Stomach (tissue), 19 donors: ENCODE measurements at places on chromosomes 6 and 20. TPM values are rescaled to one million over a fixed set of nuclear protein-coding genes. Genes with fewer than 3 reads are reported as not detected.

DNA sequence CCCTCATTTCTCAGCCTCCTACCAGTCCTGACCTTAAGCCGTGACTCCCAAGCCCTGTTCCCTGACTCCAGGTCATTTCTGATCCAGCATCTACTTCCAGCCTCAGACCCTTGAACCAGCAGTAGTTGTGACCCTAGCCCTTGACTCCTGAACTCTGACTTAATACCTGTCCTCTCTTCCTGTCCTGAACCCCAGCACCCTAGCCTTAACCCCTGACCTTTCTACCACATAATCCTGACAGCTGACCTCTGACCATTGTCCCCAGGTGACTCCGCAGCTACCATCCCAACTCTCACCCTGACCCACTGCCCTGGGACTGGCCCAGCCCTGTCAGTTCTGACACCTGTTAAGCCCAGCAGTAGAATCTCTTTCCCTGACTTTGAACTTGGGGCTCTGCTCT, 42.1 kb downstream of the MYH7B start:
- peaks cover 96% of the 10 kb centered on the region for H3K36me3 ChIP-seq
- no peak overlapping the region for H3K4me3 ChIP-seq
- H3K27me3 ChIP-seq = no peaks in the 10 kb centered on the region
- no peak for DNase-seq

DNA sequence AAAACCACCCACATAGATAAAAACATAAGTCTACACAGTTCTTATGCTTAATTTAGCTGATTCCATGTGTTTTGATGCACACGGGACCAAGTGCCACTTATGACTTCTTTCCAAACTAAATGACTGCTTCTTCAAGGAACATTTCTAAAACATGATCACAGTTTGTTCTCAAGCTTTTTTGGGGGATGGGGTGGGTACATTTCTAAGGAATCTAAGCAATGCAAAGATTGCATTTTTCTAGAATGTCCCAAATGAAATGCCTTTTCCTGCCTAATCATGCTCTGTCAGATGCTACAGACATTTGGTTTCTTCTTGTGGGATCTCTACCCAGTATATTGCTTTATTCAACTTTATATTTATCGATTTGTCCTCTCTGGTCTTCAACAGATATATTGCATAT, 496.8 kb upstream of the JAG1 start:
- no peaks in the 10 kb centered on the region for H3K4me1 ChIP-seq
- no peaks in the 10 kb centered on the region for H3K27me3 ChIP-seq
- no peak overlapping the region for H3K27ac ChIP-seq

- H3K4me1 ChIP-seq = peaks cover under 1% of the 10 kb centered on the region
- H3K4me3 ChIP-seq = no peak overlapping the region
- DNase-seq = no peak
- H3K27ac ChIP-seq = no peak overlapping the region
Observed at GRCh38 chr20:62691487-62691886, 17.1 kb upstream of the NTSR1 start.

GRCh38 chr6:93136111-93136510, 283.2 kb downstream of the EPHA7 start:
- no peak for DNase-seq
- no peak overlapping the region for H3K4me3 ChIP-seq
- no peaks in the 10 kb centered on the region for H3K27me3 ChIP-seq
- H3K36me3 ChIP-seq = no peaks in the 10 kb centered on the region
- H3K4me1 ChIP-seq = no peaks in the 10 kb centered on the region

GRCh38 chr20:62067547-62068260, 2.0 kb upstream of the TAF4 start:
- H3K36me3 ChIP-seq = no peaks in the 10 kb centered on the region
- DNase-seq = peak; percentile 35
- no peaks in the 10 kb centered on the region for H3K27me3 ChIP-seq
- no peak overlapping the region for H3K4me3 ChIP-seq

GRCh38 chr6:163782436-163783003, 368.0 kb downstream of the QKI start:
- H3K27me3 ChIP-seq = no peaks in the 10 kb centered on the region
- H3K4me1 ChIP-seq = no peaks in the 10 kb centered on the region
- no peak for DNase-seq
- H3K27ac ChIP-seq = no peak overlapping the region
- H3K36me3 ChIP-seq = no peaks in the 10 kb centered on the region

DNA sequence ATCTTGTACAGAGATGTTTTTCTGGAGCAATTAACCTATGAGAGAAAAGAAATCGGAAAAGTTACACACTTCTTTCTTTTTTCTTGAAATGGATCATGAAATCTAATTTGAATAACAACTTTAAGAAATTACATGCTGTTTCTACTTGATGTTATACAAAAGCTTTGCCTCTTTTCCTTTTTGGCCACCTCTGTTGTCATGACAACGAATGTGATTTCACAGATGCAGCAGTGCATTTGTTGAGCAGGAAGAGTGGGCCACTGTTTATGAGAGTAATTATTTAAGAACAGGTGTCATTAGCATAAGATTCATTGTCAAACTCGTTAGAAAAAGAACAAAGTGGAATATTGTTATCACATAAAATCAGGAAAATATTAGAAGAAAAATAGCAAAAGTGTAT, 148.3 kb upstream of the IMPG1 start:
- H3K27me3 ChIP-seq = no peaks in the 10 kb centered on the region
- no peaks in the 10 kb centered on the region for H3K36me3 ChIP-seq
- no peak for DNase-seq
- no peak overlapping the region for H3K4me3 ChIP-seq
- no peak overlapping the region for H3K27ac ChIP-seq

DNA sequence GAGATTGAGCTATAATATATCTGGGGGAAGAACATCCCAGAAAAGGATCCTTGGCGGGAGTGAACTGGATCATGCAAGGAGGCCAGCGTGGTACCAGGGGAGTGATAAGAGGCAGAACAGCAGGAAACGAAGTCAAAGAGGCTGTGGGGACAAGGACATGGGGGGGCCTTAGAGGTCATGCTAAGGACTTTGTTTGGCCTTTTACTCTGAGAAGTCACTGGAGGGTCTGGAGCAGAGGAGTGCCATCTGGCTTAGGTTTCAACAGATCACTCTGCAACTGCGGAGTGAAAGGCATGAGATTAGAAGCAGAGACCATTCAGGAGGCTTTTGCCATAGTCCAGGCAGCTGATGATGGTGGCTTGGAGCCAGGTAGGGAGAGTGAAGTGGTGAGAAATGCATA, 24.3 kb downstream of the MRAP2 start:
- no peak for DNase-seq
- H3K4me3 ChIP-seq = no peak overlapping the region
- peaks cover under 1% of the 10 kb centered on the region for H3K4me1 ChIP-seq
- H3K27ac ChIP-seq = no peak overlapping the region
- no peaks in the 10 kb centered on the region for H3K27me3 ChIP-seq

- DNase-seq = no peak
- no peaks in the 10 kb centered on the region for H3K36me3 ChIP-seq
- no peaks in the 10 kb centered on the region for H3K4me1 ChIP-seq
- no peak overlapping the region for H3K27ac ChIP-seq
- no peak overlapping the region for H3K4me3 ChIP-seq
- peaks cover 25% of the 10 kb centered on the region for H3K27me3 ChIP-seq
Observed at GRCh38 chr20:58216334-58216733, 12.1 kb downstream of the ANKRD60 start.

- peaks cover 16% of the 10 kb centered on the region for H3K4me1 ChIP-seq
- H3K36me3 ChIP-seq = no peaks in the 10 kb centered on the region
- no peak for DNase-seq
- H3K27me3 ChIP-seq = no peaks in the 10 kb centered on the region
- peak overlapping the region; percentile 87 for H3K4me3 ChIP-seq
Observed at GRCh38 chr6:108847738-108848115, 495 bp upstream of the ARMC2 start.

DNA sequence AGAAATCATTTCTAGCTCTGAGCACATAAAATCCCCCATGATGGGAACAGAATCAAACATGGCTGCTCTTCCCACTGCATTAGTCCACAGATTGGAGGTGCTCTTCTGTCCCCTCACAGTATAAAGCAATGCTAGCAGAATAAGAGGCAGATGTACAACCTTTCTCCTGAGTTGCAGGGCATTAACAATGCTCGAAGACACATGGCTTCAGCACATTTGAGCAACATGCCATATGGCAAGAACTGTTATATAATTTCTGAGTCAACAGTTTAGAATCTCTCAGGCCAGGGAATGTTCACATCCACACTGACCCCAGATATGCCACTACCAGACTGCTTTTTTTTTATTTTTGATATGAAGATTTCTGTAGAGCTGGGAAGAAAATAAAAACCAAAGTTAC, 119.6 kb downstream of the KIF13A start:
- no peak overlapping the region for H3K4me3 ChIP-seq
- H3K36me3 ChIP-seq = no peaks in the 10 kb centered on the region
- no peaks in the 10 kb centered on the region for H3K27me3 ChIP-seq
- peak; percentile 55 for DNase-seq
- no peak overlapping the region for H3K27ac ChIP-seq

GRCh38 chr6:116386581-116387299, 16.0 kb downstream of the DSE start:
- H3K4me3 ChIP-seq = no peak overlapping the region
- H3K27me3 ChIP-seq = no peaks in the 10 kb centered on the region
- peaks cover 16% of the 10 kb centered on the region for H3K4me1 ChIP-seq
- peak overlapping the region; percentile 33 for H3K27ac ChIP-seq
- H3K36me3 ChIP-seq = no peaks in the 10 kb centered on the region
- no peak for DNase-seq

DNA sequence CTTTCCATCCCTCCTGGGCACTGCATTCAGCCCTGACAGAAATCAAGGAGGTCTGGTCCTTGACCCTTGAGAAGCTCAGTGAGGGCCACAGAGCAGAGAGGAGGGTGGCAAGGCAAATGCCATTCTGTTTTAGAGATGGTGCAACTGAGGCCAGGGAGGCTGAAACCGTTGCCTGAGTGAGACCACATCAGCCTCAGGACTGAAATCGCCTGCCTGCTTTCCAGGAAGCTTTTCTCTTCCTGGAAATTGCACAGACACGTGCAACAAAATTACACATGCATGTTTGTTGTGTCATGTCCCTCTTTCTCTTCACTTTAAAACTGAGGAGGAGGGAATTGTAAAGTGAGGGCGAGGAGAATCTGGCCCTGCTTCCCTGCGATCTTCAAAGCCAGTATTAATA, 113.7 kb upstream of the PDE10A start:
- H3K27ac ChIP-seq = no peak overlapping the region
- DNase-seq = no peak
- no peaks in the 10 kb centered on the region for H3K36me3 ChIP-seq
- H3K4me3 ChIP-seq = no peak overlapping the region

GRCh38 chr6:4973415-4973814, 30.4 kb downstream of the RPP40 start:
- H3K4me1 ChIP-seq = peaks cover 11% of the 10 kb centered on the region
- H3K27ac ChIP-seq = no peak overlapping the region
- H3K27me3 ChIP-seq = no peaks in the 10 kb centered on the region
- no peak for DNase-seq

GRCh38 chr6:13915561-13916229, 9.1 kb upstream of the RNF182 start:
- no peak overlapping the region for H3K4me3 ChIP-seq
- no peak for DNase-seq
- peaks cover 9% of the 10 kb centered on the region for H3K27me3 ChIP-seq
- H3K36me3 ChIP-seq = no peaks in the 10 kb centered on the region
- no peak overlapping the region for H3K27ac ChIP-seq

- no peak overlapping the region for H3K4me3 ChIP-seq
- peaks cover 68% of the 10 kb centered on the region for H3K36me3 ChIP-seq
- no peak for DNase-seq
- no peaks in the 10 kb centered on the region for H3K4me1 ChIP-seq
- no peaks in the 10 kb centered on the region for H3K27me3 ChIP-seq
- H3K27ac ChIP-seq = no peak overlapping the region
Observed at GRCh38 chr20:36228770-36229169, 7.5 kb upstream of the AAR2 start.

DNA sequence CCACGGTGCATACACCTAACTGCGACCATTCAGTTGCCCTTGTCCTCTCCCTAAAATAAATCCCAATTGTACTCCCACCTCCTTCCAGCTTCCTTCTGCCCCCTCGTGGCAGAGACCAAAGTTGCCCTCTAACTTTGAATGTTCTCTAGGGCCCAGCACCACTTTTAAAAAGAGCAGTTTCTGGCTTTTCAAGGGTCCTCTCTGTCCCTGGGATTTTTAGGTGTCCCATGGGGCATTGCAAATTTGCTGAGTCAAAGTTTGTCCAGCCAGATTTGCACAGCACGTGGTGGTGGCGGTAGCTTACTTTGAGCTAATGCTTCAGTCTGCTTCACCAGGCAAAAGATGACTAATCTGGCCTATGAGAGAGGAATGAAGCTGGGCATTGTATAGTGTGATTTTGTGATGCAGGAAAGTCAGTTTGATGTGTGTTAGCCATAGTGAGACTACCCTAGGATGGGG, 100.2 kb downstream of the PERP start:
- H3K27ac ChIP-seq = no peak overlapping the region
- peak; percentile 35 for DNase-seq
- H3K4me1 ChIP-seq = no peaks in the 10 kb centered on the region
- no peaks in the 10 kb centered on the region for H3K36me3 ChIP-seq

GRCh38 chr6:41713159-41713649, 22.2 kb downstream of the TFEB start:
- H3K4me1 ChIP-seq = peaks cover 62% of the 10 kb centered on the region
- no peak overlapping the region for H3K4me3 ChIP-seq
- H3K27ac ChIP-seq = peak overlapping the region; percentile 84
- no peak for DNase-seq

DNA sequence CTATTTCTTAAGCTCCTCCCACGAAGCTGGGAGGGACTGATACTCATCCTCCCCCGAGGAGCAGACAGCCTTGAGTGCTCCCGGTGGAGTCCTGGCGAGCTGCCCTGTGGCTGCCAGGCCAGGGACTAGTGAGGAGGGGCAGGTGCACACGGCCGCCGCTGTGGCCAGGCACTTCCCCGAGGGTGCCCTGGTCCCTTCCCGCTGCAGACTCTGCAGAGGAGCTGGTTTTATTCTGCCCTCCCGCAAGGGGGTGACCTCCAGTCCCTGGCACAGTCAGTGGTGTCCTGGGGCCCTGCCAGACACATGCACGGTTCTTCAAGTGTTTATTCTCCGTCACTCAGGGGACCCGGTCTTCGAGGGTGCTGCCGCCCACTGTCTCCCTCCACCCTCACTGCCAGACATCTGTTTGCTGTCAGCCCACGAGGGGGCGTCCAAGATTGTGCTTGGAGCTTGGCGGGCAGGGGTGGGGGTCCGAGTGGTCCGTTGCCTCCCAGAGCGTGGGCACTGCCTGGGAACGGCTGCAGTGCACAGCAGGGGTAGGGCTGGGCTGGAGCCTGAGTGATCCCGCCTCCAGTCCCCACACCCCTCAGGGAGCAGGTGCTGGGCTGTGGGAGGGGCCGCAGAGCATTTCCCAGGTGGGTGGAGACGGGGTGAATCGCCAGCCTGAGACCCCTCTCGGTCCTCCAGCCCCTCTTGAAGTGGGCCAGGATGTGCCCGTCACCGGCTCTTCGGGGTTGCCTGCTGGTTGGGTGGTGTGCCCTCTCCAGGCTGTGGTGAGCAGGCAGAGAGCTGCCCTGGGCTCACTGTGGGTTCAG, 3.1 kb upstream of the CABLES2 start:
- no peak overlapping the region for H3K27ac ChIP-seq
- H3K4me3 ChIP-seq = no peak overlapping the region
- DNase-seq = peak; percentile 78
- peaks cover 2% of the 10 kb centered on the region for H3K27me3 ChIP-seq
- H3K4me1 ChIP-seq = peaks cover 87% of the 10 kb centered on the region

CCN2 gene
- polyA plus RNA-seq = 40.3 TPM

BPIFB4 gene
- polyA plus RNA-seq = not detected

CRIP3 gene
- not detected for polyA plus RNA-seq

PSMB9 gene
- polyA plus RNA-seq = 33.2 TPM

KIAA0408 gene
- 2.5 TPM for polyA plus RNA-seq

SEL1L2 gene
- not detected for polyA plus RNA-seq

MYO6 gene
- polyA plus RNA-seq = 20.1 TPM

MLN gene
- polyA plus RNA-seq = not detected

SOX4 gene
- 5.3 TPM for polyA plus RNA-seq

MOCS3 gene
- 2.1 TPM for polyA plus RNA-seq

AURKA gene
- 8.3 TPM for polyA plus RNA-seq

GRM1 gene
- polyA plus RNA-seq = not detected

KCNS1 gene
- polyA plus RNA-seq = 0.30 TPM

DEFB132 gene
- not detected for polyA plus RNA-seq

LAMP5 gene
- polyA plus RNA-seq = 0.20 TPM
